GM03348 (cell line): ENCODE measurements at places on chromosomes 3 and 15.

- no peak for DNase-seq
Observed at GRCh38 chr3:78406396-78406795, 1361.4 kb downstream of the ROBO1 start.

DNA sequence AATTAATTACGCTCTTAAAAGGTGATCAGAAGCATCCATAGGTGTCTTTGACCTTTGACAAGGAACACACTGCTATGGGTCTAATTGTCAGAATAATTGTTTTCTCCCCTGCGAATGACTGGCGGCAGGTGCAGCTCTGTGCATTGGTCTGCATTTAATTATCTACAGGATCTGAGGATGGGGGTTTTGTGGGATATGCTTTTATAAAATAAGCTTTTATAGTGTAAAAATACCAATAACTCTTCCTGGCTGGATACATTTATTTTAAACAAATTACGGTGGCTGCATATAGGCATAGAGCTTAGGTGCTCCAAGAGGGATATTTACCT is 201.6 kb upstream of the RGMA start:
- DNase-seq = no peak

- DNase-seq = no peak
Observed at GRCh38 chr15:33701304-33701696, 267.0 kb upstream of the CHRM5 start.

- DNase-seq = no peak
Observed at GRCh38 chr3:71789922-71790321, 5.0 kb upstream of the PROK2 start.

- no peak for DNase-seq
Observed at GRCh38 chr3:154766765-154767503, 313.2 kb upstream of the MME start.

DNA sequence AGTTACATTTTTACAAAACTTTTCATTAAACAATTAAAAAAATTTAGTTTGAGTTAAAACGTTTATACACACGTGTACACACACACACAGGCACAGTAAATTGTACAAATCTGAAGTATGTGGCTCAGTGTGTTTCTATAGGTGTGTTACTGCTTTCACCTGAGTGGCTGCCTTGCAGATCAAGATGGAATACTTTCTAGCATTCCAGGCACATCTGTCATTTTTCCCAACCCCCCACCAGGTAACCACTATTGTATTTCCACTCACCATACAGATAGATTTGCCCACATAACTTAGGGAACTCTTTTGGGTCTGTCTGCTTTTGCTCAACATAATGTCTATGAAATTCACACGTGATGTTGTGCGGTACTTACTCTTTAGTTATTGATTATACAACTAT is 141.1 kb downstream of the PTPRG start:
- DNase-seq = no peak

DNA sequence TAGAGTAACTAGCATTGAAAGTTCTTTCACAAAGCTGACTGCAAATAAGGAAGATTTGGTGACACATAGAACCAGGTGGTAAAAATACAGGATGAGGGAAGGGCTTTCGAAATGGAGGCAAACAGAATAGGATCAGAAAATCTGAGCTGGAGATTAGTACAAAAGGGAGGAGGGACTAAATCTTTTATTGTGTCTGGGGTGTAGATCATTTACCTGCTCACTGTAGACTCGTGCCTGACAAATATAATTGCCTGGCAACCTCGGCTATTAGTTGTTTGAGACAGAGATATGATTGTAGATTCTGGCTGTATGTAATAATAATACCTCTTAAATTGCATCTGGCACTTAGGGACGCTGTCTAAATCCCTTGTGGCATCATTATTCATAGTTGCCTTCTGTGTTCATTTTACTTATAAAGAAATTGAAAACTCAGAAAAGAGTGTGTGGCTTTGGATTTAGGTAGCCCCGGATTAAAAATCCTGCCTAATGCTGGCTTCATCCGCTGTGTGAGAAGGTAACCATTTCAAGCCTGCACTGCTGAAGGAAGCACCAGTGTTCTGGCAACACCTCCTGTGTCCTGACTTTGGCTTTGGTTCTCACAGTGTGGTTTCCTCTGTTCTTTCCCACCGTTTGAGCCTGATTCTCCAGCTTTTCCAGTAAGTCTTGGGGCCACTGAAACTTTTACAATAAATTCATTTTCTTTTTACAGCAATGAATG is 25.0 kb upstream of the GPR160 start:
- DNase-seq = no peak

GRCh38 chr3:140344601-140345205 is 333.2 kb upstream of the TRIM42 start:
- DNase-seq = no peak

- DNase-seq = no peak
Observed at GRCh38 chr15:71218272-71218805, 103.1 kb downstream of the THSD4 start.

DNA sequence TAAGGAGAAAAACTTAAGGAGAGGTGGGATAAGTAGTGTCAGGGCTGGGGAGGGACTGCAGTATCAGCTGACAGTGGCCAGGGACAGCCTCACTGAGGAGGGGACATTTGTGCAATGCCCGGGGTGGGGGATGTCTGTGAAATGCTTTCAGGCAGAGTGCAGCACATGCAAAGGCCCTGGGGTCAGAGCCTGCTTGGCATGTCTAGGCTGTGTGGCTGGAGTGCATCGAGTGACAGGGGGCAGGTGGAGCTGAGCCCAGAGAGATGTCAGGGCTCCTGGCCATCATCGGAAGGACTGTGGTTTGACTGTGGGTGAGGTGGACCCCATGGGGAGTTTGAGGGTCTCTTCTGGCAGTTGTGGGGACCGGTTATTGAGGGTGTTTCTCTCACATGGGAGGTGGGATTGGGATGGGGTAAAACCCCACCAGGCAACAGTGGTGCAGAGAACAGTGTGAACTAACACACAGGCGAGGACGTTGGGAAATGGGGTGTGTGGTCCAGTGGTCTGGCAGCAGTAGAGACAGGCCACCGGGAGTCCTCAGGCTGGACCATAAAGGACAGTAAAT is 61.2 kb downstream of the FBLN2 start:
- DNase-seq = no peak

DNA sequence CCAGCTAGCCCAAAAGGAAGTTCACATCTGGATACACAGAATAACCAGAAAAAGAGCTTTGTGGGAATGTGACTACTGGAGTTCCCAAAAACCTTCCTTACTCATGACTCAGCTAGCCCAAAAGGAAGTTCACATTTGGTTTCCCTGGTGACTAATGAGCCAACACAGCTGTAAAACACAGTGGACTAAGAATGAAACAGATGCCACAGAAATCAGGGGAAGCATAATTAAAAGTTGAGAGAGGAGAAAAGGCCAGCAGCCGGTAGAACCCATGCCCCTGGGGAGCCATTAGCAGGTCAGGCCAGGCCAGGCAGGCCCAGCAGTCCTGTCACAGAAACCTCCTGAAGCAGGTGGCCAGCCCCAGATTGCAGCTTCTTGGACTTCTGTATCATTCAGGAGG is 130.3 kb downstream of the GHSR start:
- DNase-seq = peak; percentile 88

DNA sequence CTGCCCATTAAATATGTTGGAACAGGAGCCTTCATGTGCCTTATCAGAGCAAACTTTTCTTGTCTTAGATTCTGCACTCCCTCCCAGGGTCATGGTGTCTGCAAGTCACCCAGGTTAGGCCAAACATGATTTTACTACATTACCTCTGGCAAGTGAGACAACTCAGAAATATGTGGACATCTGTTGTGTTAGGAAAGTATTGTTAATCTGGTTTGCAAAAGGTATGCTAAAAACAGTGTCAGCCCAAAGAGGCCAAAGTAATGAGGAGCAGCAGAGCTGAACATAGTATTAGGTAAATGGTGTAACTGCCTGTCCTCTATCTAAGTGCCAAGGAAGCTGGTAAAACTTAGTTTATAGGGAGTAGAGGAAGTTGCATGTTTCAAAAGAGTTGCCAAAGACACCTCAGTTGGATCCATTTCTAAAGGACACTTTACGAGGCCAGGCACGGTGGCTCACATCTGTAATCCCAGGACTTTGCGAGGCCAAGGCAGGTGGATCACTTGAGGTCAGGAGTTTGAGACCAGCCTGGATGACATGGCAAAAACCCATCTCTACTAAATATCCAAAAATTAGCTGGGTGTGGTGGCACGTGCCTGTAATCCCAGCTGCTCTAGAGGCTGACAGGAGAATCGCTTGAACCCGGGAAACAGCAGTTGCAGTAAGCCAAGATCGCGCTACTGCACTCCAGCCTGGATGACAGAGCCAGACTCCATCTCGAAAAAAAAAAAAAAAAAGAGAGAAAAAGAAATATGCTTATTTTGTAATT is 22.5 kb upstream of the PPIB start:
- DNase-seq = no peak

DNA sequence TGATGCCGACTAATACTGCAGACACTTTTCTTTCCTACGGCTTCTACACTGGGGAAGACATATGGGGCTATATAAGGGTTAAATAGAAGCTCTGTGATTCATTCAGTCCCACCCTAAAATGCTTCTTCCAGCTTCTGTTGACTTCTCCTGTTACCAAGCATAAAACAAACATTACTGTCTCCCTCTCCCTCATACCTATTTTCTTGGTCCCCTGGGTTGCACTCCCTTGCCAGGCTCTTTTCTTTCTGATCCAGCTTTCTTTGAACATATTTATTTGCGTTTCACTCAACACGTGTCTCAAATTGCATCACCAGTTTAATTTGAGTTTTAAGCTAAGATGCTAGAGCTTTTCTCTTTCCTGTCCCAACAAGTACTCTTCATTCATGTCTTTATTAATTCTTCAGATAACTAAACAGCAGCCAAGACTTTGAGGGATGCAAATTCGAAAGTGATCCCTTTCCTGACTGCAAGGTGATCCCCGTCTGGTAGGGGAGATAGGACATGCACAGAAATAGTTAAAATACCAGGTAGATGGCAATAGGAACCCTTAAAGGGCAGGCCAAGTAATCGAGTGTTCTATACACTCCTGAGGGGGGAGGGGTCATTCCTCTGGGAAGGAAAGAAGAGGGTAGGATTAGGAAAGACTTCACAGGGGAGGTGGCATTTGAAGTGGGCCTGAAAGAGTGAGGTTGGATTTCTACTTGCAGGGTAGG is 198.6 kb upstream of the BCL6 start:
- DNase-seq = no peak

DNA sequence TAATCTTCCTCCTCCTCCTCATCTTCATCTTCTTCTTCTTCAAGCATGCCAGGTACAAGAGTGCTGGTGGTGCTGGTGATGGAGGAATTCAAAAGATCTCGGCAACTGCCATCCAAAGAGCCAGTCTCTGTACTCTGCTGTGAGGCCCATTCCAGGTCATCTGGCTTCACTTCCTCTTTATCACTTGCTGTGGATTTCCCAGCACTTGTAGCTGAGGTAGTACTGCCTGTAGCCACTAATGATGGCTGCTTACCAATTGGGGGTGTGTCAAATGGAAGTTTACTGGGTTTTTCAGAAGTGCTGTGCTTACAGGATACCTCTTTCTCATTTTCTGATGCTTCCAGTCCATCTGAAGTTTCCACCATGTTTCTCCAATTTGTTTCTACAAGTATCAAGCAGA is 28.8 kb upstream of the SHC4 start:
- DNase-seq = no peak

DNA sequence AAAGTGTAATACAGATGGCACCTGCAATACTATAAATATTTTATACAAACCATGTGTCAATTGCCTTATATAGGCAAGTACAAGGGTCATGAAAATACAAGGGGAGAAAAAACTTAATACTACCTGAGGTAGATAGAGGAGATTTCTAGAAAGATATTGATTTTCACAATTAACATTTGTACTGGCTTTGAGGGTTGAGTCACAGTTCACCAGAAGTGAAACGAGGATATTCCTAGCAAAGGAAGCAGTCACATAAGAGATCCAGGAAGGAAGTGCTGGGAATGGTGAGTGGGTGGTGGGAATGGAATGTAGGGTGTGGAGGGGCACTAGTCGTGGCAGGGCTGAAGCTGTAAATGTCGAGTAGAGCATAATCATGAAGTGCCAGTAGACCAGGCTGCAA is 108.7 kb downstream of the P2RY1 start:
- DNase-seq = peak; percentile 13

DNA sequence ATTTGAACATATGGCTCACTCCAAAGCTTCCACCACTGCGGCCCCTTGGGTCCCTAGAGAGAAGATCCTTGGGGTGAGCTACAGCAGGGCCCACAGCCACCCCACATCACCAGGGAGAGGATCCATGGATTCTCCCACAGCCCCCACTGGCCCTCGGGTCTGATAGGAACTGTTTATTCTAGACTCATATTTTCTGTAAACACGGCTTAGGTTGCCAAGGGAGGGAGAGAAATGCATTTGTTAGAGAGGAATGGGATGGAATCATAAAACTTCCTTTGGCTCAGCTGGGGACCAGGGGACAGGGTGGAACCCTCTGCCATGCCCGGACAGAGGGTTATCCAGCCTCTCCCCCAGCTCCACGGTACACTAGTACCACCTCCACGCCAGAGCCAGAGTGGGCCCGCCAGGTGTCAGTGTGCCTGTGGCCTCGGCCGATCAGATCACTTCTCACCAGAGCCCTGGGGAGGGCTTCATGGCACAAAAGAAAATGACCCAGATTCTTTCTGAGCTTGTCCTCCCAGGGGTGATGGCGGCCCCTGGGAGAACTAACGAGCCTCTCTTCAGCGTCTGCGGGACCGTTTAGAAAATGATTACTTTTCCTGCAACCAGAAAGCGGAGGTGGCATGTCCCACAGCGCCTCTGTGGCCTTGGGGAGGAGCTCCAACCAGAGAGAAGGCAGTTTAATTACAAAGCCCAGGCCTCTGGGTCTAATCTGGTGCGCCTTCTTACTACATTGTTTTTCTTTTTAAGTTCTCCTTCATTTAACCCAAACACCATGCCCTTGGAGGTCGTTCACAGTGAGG is 33.7 kb downstream of the ADCY5 start:
- no peak for DNase-seq

GRCh38 chr3:117017135-117017894 is 307.7 kb downstream of the TUSC7 start:
- DNase-seq = no peak

DNA sequence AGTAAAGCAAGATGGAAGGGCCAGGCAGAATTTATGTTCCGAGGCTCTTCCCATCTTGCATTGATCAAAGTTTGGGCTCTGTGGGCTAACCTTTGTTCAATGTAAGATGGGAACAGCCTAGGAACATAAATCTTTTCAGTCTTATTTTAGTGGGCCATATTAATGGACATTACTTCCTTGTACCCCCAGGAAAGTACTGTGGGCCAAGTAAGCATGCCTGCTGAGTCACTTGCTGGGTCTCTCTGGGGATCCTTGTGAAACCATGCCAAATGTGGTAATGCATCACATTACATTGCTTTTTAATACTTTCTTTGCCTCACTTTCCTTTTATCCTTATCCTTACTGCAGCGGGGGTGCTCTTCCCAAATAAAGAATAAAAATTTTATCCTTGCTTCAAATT is 349.5 kb upstream of the POU1F1 start:
- DNase-seq = no peak

- DNase-seq = no peak
Observed at GRCh38 chr3:49359623-49360022, 1.5 kb upstream of the GPX1 start.
